Left lung (tissue), 14 donors: ENCODE measurements at places on chromosomes 2 and 18.

GRCh38 chr2:68134554-68134953 lies 23.1 kb upstream of the PNO1 start:
- DNase-seq: no peak

- DNase-seq: no peak
These were observed 241.4 kb upstream of the KLHL14 start for GRCh38 chr18:33014060-33014796.

- peak; percentile 67 for DNase-seq
These were observed 550 bp downstream of the MFSD6 start for GRCh38 chr2:190408538-190409271.

GRCh38 chr2:126947103-126947429 lies 48.4 kb downstream of the TEX51 start:
- no peak for DNase-seq

DNA sequence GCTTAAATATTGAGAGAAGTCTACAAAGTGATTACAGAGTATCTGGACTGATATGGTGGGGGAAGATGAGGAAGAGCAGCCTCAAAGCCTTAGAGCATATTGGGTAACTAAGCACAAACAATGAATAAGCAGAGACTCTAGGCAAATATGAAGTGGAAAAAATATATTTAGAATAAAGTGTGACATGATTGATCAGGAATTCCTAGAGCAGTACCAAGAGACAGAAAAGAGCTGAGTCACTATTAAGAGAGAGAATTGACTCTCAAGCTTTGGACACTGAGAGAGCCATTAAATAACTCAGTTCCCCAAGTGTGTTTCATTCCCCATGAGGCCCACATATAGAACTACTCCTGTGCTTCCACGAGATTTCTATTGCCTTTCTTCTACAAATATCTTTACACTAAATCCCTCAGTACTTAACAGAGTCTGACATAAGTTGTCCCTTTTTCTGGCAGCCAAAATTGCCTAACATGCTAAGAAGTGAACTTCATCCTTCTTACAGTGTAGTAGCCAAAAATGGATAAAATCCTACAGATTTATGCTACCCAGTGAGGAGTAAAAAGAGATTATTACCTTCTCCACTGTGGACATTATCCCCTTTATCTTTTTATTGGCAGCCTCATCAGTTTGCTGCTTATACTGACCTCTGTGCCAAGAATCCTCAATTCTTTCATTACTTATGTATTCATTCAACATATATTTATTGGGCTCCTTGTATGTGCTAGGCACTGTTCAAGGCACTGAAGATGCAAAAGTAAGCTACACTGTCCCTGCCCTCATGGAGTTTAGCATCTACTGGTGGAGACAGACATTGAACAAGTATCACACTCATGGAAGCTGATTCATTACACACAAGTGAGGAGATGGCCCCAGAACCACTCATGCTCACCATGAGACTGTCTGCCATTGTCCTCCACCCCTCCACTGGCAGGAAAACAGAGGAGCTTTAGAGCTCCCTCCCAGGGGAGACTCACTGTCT lies 45.4 kb downstream of the SLC40A1 start:
- no peak for DNase-seq

- DNase-seq: no peak
These were observed 263.5 kb upstream of the PXDN start for GRCh38 chr2:2007551-2008501.

DNA sequence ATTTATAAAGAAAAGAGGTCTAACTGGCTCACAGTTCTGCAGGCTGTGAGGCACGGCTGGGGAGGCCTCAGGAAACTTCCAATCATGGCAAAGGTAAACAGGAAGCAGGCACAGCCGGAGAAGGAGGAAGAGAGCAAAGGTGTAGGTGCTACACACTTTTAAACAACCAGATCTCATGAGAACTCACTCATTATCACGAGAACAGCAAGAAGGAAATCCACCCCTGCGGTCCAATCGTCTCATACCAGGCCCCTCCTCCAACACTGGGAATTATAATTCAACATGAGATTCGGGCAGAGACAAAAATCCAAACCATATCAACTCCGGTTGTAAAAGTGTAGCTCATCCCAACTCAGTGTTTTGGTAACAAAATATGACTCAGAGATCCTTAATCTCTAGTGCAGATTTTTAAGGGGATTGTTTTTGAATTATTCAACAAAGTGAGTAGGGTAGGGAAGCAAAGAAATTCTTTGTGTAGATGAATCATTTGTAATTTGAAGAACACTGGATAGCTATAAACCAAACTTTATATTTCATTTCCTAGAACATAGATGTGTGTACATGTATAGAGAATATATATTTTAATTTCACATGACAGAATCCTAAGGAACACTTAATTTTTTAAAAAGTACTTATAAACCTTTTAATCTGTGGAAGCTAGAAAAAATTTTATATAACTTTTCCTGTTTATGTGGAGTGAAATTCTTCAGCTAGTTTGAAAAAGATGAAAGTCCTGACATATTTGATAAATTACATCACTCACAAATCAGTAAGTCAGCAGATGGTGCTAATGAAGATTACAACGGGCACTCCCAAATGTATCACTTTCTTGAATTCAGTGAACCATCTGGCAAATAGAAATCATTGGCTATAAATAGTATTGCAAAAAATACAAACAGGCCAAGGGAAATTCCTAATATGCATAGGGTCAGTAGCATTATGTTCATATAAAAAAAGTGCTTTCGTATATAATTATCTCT lies 130.1 kb downstream of the OLA1 start:
- no peak for DNase-seq

GRCh38 chr2:217521820-217522219 lies 481.0 kb downstream of the TNS1 start:
- DNase-seq: no peak

GRCh38 chr18:33116376-33116775 lies 324.1 kb downstream of the CCDC178 start:
- DNase-seq: peak; percentile 34

DNA sequence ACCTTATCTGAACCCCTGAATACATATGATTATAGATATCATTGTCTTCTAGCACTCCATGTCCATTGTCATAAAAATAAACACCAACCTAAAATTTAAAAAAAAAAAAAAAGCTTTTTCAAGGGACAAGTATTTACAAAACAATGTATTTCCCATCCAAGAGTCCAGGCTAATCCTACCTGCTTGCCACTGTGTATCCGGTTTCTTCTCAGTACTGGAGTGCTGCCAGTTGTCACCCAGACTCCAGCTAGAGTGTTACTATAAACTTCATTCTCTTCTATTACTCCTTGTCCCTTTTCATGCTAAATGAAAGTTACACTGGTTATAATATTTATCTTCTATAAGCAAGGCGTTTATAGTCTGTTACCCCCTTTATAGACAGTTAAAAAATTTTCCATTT lies 35.8 kb downstream of the MSH6 start:
- DNase-seq: no peak

DNA sequence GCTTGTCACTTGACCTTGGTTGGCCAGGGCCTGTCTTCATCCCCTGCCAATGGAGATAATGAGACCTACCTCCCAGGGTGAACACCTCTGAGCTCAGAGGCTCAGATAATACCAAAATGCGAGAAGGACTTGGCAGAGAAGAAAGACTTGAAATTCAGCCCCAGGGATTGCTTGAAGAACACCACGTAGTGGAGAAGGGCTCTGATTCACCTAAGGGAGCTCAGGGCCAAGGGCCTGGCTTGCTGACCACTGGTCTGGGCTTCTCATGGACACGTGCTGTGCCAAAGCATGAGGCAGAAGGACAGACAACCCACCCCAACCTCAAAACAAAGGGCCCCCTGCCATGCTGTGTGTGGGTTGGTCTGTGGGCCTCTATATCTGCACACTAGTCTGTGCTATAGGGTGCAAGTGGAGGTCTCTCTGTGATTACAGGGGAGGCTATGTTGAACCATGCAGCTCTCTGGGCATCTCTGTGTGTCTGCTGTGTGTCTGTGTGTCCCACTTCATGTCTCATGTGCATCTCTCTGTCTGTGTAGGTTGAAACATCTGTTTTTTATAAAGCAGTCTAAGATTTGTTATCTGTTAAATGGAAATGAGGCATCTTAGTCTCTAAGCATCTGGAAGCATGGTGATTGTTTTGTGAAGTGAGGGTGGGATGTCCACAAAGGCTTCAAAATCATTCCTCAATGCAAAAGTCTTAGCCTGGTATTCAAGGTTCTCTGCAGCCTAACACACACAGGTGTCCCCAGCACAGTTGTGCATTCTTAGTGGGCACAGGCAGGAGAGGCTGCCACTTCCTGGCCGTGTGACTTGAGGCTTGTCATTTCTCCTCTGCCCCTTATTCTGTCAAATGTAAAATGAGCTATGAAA lies 61.0 kb upstream of the EPAS1 start:
- DNase-seq: no peak

- DNase-seq: no peak
These were observed 42.2 kb downstream of the CD302 start for GRCh38 chr2:159755788-159756187.

DNA sequence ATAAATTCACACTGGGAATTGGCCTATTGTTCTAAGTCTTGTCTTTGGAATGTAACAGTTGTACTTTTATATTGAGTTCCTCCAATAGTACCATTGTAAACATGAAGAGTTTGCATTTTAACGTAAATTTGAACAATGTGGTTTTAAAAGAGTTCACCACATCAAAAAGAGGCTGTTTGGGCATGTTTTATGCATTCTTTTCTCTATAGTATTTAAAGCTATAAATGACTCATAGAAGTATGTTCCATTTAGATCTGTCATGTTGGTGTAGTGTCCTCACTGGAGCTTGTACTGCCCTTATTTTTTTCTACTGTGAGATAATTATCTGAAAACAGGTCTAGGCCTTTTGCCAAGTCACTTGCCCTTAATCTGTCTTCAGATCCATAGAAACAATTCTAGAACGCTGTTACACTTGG lies 141.9 kb downstream of the RHBDD1 start:
- DNase-seq: no peak

DNA sequence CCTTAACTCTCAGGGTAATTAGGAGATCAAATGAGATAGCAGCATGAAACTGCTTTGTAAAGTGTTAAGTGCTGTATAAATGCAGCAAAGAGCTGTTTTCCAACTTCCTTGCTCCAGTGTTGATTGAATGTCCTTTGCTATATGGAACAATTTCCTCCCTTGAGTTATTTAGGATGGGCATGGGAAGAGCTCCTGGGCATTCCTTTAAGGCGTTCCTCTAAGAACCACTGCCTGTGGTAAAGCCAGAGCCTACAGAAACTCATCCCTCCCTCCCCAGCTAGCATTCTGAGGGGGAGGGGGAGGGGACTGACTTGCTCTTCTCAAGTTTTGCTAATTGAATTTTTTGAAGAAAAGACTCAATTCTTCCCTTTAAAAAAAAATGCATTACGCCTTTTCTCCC lies 1.4 kb downstream of the AKAIN1 start:
- DNase-seq: no peak

GRCh38 chr2:173355866-173356508 lies 1.3 kb downstream of the CDCA7 start:
- no peak for DNase-seq

DNA sequence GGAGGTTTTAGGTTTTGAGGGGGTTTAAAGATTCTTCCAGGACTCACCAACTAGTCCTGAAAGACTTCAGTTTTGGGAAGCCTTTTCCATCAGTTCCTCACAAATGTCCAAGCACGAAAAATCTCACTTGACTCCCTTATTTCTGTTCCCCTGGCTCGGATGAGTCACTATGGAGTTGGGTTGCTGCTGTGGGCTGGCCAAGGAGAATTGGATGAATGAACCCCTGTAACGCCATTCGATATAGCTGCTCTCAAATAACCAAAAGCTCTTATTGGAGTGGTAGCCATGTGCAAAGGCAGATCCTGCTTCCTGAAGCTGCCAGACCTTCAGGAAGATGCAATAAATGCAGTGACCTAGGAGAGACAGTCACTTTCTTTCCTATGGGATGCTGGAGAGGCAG lies 417.0 kb downstream of the ZNF521 start:
- no peak for DNase-seq

- no peak for DNase-seq
These were observed 157.1 kb downstream of the COL6A3 start for GRCh38 chr2:237256887-237257286.

DNA sequence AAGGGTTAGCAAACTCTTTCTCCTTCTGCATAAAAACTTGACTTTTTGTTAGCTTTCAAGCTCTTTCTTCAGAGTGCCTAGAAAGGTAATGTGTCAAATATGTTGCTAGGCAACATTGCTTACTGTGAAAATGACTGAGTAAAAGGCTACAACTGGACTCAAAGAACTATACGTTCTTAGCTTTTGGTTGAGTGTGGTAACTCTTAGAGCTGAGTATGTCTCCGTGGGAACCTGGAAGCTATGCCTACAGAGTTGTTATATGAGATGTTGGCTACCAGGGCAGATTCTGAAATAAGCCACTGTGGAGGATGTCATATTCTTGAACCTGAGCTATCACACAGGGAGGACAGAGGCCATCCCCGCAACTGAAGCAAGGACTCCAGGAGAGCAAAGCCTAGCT lies 105.5 kb downstream of the ARL6IP6 start:
- no peak for DNase-seq

DNA sequence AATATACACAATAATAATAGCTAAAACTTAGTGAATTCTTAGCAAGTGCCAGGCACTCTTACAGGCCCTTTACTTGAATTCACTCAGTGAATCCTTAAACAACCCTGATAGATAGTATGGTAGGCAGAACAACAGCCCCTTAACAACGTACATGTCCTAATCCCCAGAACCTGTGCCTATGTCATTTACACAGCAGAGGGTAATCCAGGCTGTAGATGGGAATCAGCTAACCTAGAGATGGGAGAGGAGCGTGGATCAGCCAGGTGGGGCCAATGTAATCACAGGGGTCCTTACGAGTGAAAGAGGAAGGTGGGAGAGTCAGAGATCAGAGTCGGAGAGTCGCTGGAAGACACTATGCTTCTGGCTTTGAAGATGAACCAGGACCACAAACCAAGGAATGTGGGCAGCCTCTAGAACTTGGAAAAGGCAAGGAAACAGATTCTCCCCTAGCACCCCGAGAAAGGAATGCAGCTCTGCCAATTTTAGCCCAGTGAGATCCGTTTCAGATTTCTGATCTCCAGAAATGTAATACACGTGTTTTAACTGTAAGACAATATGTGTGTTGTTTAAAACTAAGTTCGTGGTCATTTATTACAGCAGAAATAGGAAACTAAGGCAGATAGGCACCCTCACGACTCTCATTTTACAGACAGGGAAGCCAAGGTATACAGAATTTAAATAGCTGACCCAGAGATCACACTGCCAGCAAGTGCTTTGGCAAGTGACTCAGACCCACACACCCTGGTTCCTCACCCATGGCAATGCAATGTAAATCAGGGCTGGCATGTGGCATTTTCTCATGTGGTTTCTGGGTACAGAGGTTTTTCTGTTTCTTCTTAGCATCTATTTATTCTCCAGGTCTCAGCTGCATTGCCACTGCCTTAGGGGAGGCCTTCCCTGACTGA lies 68.9 kb downstream of the DOCK10 start:
- no peak for DNase-seq
